ENCODE measurements at places on chromosomes 5 and 9.

GRCh38 chr9:89022001-89022759, 30.9 kb downstream of the S1PR3 start:
- no peak for DNase-seq

DNA sequence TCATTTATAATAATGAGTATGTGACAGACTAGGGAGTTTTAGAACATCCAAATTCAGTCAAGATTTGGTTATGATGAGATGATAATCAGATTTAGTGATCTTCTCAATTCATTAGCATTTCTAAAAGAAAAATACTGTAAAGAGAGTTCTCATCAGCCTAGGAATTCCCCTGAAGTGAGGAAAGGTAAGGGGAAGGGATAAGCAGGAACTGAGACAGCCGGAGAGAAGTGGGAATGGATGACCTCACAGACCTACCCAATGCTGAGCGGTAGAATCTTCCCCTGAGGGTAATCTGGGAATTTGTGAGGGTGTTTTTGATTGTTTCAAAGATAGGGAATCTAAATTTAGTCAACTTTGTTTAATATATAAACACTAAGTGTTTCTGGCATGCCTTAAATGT, 16.7 kb upstream of the GPBP1 start:
- no peak for DNase-seq

- DNase-seq = peak; percentile 67
Measured at GRCh38 chr5:82351754-82352145, 73.6 kb upstream of the RPS23 start.

GRCh38 chr5:157961896-157962590, 103.1 kb upstream of the CLINT1 start:
- no peak for DNase-seq

GRCh38 chr5:124212934-124213333, 533.5 kb downstream of the ZNF608 start:
- DNase-seq = no peak

DNA sequence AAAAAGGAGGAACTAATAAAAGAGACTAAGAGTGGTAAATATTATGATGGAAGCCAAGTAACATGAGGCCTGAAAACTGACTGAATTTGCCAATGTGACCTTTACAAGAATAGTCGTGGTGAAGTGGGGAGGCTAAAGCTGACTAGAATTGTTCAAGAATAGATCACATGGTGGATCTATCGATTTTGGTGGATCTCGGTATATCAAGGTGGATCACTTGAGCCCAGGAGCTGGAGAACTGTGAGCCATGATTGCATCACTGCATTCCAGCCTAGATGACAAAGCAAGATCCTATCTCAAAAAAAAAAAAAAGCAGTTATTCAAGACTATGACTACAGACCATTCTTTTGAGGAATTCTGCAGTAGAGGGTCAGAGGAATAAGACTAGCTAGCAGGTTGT, 15.1 kb downstream of the ERMP1 start:
- no peak for DNase-seq

GRCh38 chr5:149551227-149552037, at the start of gene CSNK1A1:
Gene CSNK1A1 (minus strand): TSS chr5:149551439. CDS start chr5:149550964, 475 bp downstream.
- peak; percentile 98 for DNase-seq

DNA sequence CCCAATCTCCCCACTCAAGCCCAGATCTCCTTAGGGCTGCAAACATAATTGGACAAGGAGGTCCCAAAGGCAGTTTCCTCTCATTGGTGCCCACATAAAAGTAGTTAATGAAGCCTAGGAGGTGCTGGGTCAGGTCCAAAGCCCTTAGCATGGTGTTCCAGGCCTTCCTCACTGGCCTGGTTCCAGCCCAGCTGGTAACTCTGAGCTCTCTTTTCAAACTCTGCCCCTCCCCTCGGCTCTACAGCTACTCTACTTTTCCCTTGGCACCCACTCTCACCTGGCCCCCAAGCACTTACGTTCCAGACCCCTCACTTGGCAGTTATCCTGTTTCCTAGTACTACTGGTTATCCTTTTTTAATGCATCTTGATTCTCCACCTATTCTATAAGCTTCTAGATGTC, 9.9 kb downstream of the SEPTIN8 start:
- no peak for DNase-seq
